ENCODE measurements at places on chromosomes 2 and 18. TPM values are rescaled to one million over a fixed set of nuclear protein-coding genes. Genes with fewer than 3 reads are reported as not detected.

GRCh38 chr2:9076210-9076609 is 72.7 kb upstream of the MBOAT2 start:
- DNase-seq, result no peak

The RTP5 gene
- polyA plus RNA-seq, result 0.06 TPM

DNA sequence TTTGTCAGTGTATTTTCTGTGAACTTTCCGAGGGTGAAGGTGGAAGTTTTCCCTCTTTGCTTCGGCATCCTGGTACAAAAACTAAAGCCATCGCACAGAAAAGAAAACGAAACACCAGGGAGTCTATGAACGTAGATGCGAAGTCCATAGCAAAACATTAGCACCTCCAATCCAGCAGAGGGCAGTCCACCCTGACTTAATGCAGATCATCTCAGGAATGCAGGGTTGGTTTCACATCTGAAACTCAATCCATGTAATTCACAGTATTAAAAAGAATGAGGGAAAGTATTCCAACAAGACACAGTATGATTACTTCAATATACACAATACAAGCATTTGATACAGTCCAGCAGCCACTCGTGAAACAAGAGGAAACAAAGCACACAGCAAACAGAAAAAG is 70.8 kb downstream of the RTP5 start:
- no peak for DNase-seq

The CRYGC gene
- polyA plus RNA-seq, result not detected

GRCh38 chr2:187263675-187264560 is 184.1 kb downstream of the CALCRL start:
- DNase-seq, result no peak

- DNase-seq, result no peak
These were observed 69.3 kb downstream of the LBH start for GRCh38 chr2:30300456-30301221.

- no peak for DNase-seq
These were observed 66.7 kb upstream of the HS6ST1 start for GRCh38 chr2:128385365-128385764.

The HNRNPLL gene
- polyA plus RNA-seq, result 28.4 TPM

The CRYBA2 gene
- not detected for polyA plus RNA-seq

GRCh38 chr2:217465100-217465499 is 537.7 kb downstream of the TNS1 start:
- no peak for DNase-seq

The L3MBTL4 gene
- polyA plus RNA-seq, result 0.98 TPM

The PTPN4 gene
- 4.8 TPM for polyA plus RNA-seq

The IL36A gene
- polyA plus RNA-seq, result not detected

- peak; percentile 20 for DNase-seq
These were observed 74.5 kb upstream of the YPEL5 start for GRCh38 chr2:30072250-30072842.

The WDR43 gene
- polyA plus RNA-seq, result 17.7 TPM

- no peak for DNase-seq
These were observed 75.8 kb downstream of the LNPK start for GRCh38 chr2:175926272-175926671.

- DNase-seq, result no peak
These were observed 28.2 kb upstream of the GATA6 start for GRCh38 chr18:22141211-22141610.

The ANKRD29 gene
- polyA plus RNA-seq, result 13.6 TPM

The HOXD13 gene
- polyA plus RNA-seq, result 4.1 TPM

DNA sequence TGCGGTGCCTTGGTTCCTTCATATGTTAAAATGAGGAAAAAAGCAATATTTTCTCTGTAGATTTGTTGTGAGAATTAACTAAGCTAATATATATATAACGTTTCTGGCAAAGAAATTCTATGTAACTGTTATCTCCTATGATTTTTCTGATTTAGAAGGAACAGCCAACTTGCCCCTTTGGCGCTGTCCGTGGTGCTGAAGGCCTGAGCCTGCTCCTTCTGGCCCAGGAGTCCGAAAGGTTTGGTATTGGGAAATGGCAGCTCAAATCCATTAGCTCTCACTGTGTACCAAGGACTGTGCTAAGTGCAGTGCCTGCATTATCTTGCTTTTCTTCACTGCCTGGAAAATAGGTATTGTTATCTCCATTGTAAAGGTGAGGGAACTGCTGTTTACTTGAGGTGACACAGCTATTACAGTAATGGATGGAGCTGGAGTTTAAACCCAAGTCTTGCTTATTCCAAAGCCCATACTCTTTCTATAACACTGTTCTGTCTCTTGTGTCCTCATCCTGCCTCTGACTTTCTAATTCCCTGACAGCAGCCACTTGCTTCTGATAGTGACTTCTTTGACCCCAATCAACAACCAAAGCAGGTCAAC is 52.2 kb downstream of the C1QL2 start:
- DNase-seq, result peak; percentile 41

DNA sequence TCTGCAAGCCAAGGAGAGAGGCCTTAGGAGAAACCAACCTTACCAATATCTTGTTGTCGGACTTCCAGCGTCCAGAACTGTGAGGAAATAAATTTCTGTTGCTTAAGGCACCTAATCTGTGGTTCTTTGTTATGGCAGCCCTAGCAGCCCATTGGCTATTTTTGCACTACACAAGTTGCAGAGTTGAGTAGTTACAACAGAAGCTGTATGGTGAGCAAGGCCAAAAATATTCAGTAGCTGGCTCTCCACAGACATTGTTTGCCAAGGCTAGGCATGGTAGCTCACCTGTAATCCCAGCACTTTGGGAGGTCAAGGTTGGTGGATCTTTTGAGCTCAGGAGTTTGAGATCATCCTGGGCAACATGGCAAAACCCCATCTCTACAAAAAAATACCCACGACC is 27.1 kb upstream of the SCYGR1 start:
- DNase-seq, result no peak

The ANKRD30B gene
- not detected for polyA plus RNA-seq

GRCh38 chr2:12737297-12737696 is 20.6 kb downstream of the TRIB2 start:
- DNase-seq, result no peak

GRCh38 chr2:239465017-239466001 is 64.5 kb upstream of the HDAC4 start:
- DNase-seq, result no peak

DNA sequence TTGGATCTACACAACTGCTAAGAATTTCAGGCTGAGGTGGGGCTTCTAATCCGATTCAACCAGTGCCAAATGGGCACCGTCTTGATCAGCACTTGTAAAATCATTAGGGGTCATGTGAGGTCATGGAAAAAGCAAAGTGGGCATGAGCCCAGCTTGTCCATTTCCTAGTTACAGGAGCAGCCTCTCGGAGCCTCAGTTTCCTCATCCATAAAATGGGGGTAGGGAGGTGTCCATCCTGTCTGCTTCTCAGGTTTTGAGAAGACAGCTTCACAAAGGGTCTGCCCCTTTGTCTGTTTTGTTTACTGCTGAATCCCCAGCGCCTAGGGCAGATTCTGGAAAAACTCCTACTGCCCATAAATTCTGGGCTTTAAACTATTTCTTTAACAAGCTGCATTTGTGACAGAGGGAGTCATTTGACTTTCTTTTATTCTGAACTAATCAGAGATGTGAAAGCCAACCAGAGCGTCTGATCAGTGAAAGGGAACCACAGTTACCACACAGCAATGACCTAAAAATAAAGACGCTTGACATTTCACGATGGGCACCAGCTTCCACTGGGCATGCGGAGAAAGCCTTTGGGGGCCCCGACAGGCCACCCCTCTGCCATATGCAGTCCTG is 38.9 kb downstream of the DNMT3A start:
- no peak for DNase-seq

The EDAR gene
- 3.9 TPM for polyA plus RNA-seq

- DNase-seq, result no peak
These were observed 32.5 kb upstream of the CCL20 start for GRCh38 chr2:227780981-227781615.

DNA sequence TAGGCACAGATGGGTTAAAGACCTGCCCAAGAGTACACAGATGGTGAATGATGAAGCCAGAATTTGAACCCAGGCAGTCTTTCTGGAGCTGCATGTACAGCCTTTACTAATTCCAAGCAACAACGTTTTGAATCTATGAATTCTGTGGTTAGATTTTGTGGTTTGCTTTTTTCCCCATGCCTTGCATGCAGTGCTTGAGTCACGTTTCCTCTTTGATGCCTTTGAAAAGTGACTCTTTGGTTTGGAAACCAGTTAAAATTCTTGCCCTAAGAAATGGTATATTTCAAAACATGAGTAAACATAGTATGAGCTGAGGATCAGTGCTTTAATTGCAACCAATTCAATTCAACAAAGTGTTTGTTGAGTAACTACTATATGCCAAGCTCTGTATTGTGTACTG is 48.2 kb upstream of the PPM1B start:
- DNase-seq, result no peak

DNA sequence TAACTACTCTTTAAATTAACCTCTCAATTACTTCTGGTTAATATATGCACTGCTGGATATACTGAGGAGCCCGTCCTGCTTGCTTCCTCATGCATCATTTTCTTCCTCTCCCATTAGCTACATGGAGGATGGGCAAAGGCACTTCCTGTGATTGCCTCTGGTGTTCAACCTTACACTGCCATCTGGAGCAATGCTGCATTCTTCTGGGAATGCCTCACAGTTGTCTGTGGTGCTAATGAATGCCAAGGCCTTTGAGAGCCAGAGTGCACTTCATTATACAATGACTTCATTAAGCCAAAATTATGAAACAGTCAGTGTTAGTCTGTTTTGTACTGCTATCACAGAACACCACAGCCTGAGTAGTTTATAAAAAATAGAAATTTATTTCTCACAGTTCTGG is 134.8 kb upstream of the DOCK10 start:
- no peak for DNase-seq
